ENCODE measurements at places on chromosomes 3 and 15.

GRCh38 chr15:53193149-53193548, 403.0 kb upstream of the ONECUT1 start:
- no peak for DNase-seq

DNA sequence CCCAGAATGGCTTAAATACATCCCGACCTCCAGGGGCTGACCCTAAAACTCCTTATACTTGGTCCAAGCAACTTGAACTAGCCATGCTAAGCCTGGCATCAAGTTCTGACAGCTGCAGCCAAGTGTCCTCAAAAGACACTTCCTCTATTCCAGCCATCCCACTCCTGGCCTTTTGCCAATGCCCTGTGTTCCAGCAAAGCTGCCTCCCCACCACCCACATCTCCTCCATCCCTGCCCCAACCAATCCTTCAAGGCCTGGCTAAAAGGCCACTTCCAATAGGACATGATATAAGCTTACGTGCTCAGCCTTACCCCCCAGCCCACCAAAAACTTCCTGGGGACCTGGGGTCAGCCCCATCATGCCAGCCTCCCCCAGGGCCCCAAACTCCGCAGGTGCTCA, 40.9 kb downstream of the SEMA3G start:
- DNase-seq, result no peak

DNA sequence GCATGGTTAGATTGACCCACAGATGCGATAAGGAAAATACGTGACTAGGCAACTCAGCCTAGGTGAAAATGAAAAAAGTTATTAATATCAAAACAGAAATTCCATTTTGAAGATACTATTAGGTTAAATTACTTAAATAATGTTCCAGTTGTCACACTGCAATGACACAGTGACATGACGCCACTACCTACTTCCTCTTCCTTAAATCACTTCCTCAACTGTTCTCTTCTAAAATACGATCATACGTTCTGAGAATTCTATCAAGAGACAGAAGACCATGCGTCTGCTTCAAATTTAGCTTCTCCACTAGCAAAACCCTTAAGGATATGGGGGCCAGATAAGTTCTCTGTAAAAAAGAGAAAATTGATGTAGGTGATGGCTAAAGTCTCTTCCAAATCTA, 18.2 kb downstream of the CMTM6 start:
- DNase-seq, result no peak

DNA sequence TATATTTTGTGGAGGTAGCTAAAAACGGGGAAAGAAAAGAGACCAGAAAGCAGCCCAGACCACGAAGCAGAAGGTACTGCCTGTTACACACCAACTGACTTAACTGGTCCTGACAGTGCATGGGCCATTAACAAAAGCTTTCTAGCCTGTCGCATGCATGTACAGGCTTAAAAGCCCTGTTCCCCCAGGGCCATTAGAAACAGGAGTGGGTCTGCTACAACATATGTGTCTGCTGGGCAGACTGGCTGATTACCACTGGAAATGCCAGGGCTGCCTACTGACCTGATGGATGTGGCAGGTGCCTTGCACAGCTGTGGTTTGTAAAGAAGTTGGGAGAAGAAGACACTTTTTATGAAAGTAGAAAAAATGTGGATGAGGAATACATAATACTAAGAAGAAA, 137.4 kb downstream of the GAP43 start:
- DNase-seq, result no peak

- DNase-seq, result no peak
These were observed 25.8 kb downstream of the ZPLD1 start for GRCh38 chr3:102460579-102460978.

GRCh38 chr3:14875411-14876175, 56.8 kb downstream of the FGD5 start:
- DNase-seq, result no peak

DNA sequence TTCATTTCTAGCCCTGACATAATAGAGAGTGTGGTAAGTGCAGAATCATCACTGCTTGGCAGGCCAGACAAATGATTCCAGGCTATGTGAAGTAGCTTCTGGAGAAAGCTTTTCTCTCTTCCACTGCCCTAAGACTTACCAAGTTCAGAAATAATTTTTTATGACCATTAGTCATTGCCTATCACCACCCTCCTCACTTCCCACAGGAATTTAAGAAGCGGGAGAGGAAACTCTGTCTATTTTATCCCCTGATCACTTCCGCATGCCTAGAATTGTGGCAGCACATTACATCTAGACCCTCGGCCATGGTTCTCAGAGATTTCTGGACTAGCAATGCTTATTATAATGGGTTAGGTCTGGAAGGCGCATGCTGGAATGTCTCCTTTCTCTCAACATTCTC, 397.8 kb upstream of the NR2F2 start:
- DNase-seq, result no peak

- DNase-seq, result no peak
These were observed 64.0 kb downstream of the FLNB start for GRCh38 chr3:58072052-58072762.

DNA sequence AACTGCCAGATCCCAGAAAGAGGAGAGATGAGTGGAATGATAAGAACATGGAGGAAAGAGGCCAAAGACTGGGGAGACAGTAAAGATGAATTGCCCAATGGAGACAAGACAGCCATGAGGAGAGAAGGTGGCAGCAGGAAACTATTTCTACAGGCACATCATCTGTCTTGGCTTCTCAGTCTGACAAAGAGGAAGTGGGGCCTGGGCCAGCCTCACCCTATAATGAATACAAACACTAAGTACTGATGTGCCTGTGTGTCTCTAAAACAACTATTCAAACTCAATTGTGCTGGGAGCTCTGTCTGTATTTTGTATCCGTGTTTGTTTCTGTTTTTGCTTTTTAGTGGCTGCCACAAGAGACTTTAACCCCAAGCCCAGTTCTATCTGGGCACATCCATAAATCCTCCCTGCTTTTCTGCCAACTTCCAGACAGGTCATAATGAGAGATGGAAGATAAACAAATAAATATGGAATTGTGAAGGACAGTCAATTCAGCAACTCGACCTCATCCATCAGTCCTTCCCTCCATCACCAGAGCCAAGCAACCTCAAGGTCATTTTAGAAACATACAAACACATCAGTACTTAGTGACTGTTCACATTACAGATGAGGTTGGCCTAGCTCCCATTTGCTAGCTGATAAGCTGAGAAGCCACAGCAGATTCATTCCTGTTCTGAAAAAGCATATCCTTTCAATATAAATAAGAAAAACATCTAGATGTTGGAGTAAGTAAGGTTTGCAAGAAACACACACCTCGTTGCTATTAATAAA, 116.7 kb downstream of the CADPS start:
- no peak for DNase-seq

DNA sequence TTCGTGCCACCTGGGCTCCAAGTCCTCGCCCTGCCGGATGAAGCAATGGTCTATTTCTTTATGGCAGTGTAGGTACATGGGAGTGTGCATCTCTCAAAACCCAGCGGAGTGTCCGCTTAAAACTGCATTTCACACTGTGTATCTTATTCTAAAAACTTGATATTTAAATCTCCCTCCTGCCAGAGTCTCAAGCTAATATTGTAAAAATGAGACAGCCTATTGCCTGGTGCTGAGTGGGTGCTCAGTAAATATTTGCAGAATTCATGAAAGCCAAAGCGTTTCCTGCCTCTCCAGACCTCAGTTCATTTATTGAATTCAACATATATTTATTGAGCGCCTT, 330 bp upstream of the TBC1D2B start:
- DNase-seq, result no peak

DNA sequence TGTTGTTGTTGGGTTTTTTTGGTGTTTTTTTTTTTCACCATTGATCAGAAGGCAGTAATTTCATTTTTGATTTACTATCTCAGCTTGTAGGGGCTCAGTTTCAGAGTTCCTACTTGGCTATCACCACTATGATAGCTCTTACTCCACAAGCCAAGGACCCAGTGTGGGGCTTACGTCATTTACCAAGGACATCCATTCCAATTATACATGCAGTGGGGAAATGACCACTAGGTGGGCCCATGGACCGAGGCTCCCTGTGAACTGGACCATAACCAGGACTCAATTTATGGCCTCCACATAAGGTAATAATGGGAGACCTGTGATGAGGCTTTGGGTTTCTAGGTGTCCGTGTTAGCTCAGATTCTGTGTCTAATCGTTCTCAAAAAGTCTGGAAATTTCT, 67.5 kb upstream of the CACNA1D start:
- no peak for DNase-seq

- no peak for DNase-seq
These were observed 18.6 kb upstream of the THSD4 start for GRCh38 chr15:71096676-71097075.

DNA sequence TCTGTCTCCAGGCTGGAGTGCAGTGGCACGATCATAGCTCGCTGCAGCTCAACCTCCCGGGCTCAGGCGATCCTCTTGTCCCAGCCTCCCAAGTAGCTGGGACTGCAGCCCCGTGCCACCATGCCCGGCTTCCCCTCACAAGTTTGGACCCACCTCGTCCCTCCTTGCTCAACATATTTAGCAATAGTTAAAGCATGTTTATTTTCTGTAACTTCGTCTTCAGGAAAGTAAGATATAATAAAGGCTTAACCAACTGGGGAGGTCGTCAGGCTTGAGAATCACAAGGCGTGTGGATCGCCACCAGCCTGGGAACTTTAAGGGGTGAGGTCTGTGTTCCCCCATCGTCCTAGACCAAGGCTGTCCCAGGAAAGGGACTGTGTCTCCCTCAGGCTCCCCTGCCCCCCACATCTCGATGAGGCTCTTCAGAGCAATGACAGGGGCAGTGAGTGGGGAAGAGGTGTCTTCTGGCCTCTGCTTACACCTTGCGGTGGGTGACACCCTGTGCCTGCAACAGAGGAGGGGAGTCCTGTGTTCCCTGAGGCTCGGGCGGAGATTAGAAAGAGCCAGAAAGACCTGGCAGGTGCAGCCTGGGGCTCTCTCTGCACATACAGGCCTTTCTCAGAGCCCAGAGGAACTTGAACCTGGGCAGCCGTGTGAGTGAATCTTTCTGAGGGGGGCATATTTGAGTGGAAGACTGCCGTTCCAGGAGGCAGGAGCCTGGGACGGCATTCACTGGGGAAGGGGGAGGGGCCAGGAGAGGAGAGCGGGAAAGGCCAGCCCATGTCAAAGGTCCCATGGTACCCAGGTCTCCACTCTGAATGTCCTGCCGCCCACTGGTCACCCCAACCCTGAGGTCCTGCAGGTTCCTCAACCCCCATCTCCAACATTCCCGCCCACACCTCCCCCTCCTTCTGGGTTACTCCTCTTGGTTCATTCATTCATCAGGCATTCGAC, 152.3 kb downstream of the SMAD6 start:
- no peak for DNase-seq

- DNase-seq, result no peak
These were observed 12.2 kb downstream of the TMEM43 start for GRCh38 chr3:14137004-14137403.

- no peak for DNase-seq
These were observed 47.8 kb upstream of the ADGRG7 start for GRCh38 chr3:100561459-100562158.

All from activated CD4-positive, alpha-beta T cell treated with anti-CD3 and anti-CD28 coated beads, Interleukin-10, Interleukin-2, amounts not matched to agents 100 ng/mL and 50 ng/mL, durations not matched to agents 16 hours and 8 hours (primary cell).